ENCODE measurements at places on chromosomes 6 and 20.

GRCh38 chr20:59933849-59934585 lies 580 bp upstream of the SYCP2 start:
- DNase-seq = peak; percentile 72

DNA sequence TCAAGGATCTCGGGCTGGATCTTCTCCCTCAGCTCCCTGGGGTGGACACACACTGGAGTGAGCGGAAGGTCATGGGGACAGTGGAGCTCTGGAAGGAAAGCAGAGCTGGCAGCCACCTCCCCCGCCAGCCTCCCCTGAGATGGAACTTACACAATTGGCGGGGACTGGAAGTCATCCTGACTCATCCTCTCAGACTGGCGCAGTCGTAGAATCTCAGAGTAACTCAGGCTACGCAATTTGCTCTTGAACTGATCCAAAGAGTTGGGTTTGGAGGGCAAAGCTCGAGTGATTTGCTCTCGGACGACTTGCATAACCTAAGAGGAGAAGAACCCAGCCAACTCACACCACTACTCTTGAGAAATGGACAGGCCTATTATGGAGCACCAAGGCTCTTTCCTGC lies 34.8 kb downstream of the ELMO2 start:
- DNase-seq = no peak

GRCh38 chr6:3546121-3546520 lies 89.3 kb upstream of the SLC22A23 start:
- no peak for DNase-seq

DNA sequence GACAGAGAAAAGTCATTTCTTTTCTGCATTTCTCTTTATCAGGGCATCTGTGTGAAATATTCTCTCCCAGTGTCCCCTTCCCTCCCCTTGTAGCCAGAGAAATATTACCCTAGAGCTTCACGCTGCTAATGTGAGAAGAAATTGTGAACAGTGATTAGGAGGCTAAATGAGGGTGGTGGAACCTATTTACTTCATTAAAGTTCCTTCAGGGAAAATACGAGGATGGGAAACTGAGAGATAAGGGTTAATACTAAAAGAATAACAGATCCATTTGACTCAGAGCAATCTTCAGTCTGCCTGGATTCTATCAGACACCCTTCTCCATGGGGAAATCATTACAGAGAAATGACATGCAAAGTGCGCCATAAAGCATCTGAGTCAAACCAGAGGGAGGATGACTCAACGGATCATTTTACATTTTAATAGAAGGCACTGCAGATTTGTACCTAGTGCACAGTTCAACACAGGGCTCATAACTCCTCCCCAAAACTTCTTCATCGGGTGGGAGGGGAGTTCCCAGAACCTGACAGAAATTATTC lies 131.3 kb downstream of the GJA10 start:
- DNase-seq = no peak

- DNase-seq = no peak
These were observed 232.2 kb upstream of the FLRT3 start for GRCh38 chr20:14569641-14570040.

- no peak for DNase-seq
These were observed 62.2 kb downstream of the ZDHHC14 start for GRCh38 chr6:157443066-157443800.

DNA sequence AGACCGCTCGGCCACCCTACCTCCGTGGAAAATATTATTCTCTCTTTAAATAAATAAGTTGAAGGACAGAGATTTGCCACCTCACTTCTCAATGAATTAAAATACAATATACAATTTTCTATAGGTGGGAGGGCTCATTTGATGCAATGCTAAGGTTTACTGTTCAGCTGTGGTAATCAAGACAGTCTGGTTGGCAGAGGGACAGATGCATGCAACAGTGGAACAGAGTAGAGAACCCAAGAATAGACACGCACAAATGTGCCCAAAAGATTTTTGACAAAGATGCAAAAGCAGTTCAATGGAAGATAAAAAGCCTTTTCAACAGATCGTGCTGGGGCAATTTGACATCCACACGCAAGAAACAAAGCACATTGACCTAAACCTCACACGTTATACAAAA lies 145.2 kb downstream of the CEBPB start:
- no peak for DNase-seq

DNA sequence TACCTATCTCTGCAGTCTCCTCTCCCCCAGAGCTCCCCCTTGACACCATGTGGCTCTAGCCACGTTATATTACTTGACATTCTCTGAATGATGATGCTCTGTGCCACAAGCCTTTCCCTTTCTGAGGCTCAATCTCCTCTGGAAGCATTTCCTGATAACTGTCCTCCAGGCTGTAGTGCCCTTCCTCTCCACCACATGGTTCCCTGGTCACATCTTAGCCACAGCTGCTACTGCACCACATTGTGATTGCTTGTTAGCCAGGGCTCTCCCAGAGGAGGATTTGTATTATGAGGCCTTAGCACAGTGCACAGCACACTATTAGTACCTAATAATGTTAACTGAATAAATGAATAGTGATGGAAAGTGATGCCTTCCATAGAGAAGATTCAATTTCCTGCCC lies 63.9 kb upstream of the RCAN2 start:
- no peak for DNase-seq

DNA sequence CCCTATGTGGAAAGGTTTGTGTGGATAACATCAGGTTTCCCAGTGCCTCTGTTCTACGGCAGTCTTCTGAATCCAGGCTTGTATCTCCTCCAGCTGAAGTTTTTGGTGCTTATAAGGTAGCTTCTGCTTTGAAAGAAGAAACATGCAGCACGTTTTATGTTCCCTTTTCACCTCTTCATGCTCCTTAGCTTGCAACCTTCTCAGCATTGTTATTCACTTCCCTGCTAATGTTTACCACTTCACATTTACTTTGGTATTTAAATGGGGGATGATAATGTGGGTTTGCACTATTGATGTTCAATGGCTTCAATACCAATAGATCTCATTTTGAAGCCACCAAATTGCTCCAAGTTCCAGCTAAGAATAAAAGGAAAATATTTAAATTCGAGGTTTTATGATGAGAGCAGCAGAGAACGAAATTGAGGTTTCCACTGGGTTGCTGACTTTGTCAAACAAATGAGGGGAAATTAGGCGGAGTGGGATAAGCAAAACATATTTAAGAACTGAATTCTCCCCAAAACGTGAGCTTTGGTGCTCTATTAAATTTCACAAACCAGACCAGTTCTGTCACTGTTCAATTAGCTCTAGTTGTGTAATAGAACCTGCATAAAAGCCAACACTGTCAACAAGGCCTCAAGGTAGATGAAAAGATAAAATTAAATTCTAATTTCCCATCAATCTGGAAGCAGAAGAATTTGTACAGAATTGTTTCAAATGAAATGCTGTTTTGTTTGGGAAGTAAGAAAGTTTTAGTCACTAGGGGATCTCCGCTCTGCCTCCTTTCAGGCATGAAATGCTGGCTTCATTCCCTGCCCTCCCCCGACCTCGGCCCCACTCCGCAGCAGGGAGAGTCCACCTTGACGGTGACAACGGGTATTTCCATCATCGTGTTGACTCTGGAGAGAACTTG lies 1.4 kb downstream of the IL22RA2 start:
- DNase-seq = no peak
